ENCODE measurements at places on chromosomes 12 and 14. TPM values are rescaled to one million over a fixed set of nuclear protein-coding genes. Genes with fewer than 3 reads are reported as not detected.

Gene NPFF
- 0.81 TPM for polyA plus RNA-seq

Gene BCL2L2
- 41.3 TPM for polyA plus RNA-seq

Gene GARIN6
- not detected for polyA plus RNA-seq

Gene CMA1
- 0.32 TPM for polyA plus RNA-seq

Gene SDS
- polyA plus RNA-seq: 0.19 TPM

Gene TAS2R31
- 1.4 TPM for polyA plus RNA-seq

DNA sequence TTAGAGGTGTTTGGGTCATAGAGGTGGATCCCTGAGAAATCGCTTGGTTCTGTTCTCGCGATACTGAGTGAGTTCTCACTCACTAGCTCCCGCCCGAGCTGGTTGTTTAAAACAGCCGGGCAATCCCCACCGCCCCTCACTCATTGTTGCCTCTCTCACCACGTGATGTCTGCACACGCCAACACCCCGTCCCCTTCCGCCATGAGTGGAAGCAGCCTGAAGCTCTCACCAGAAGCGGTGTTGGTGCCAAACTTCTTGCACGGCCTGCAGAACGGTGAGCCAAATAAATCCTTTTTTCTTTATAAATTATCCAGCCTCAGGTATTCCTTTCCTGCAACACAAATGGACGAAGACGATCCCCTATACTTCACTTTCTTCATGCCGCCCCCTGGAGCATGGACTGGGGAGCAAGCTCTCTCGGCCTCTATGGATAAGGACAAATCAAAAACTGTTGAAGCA is 45.4 kb upstream of the CCND2 start:
- DNase-seq: no peak

DNA sequence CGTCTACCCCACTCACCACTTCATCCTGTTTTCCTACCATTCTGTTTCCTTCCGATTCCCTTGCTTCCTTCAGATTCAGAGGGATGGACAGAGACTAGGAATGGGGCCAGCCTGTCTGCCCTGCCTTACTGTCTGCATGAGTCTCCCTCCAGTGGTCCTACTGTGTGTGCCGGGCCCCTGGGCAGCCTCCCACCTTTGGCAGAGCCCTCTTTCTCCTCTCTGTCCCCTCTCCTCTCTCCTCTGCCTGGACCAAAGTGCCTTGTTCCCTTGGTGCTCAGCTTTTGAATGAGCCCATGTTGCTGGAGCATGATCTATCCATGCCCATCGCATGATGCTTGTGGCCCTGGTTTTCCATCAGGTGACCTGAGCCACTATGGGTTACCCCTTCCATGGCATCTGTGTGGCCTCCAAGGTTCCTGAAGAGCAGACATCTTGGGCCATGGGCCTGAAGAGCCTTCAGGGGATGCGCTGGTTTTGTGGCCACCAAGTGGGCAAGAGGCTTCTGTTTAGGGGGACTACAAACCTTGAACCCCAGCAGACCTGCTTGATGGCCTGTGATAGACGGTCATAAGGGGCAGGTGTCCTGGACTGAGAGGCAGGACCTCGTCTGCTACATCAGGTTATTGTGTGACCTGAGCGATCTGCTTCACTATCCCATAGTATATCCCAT is 54.2 kb upstream of the BCL11B start:
- DNase-seq: no peak

GRCh38 chr14:91975763-91976162 is 28.3 kb upstream of the FBLN5 start:
- DNase-seq: no peak

DNA sequence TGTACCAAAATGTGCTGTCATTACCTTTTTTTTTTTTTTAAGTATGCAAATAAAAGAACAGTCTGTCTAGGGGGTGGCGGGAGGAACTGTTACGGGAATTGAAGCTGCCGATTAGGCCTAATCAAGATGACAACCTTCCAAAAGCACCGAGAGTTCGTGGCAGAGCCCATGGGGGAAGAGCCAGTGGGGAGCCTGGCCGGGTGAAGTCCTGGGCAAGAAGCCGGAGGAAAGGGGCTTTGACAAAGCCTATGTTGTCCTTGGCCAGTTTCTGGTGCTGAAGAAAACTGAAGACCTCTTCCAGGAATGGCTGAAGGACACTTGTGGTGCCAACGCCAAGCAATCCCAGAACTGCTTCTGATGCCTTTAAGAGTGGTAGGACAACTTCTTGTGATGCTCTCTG is 42.6 kb downstream of the ACTN1 start:
- no peak for DNase-seq

GRCh38 chr14:105847400-105847799 is 321.0 kb downstream of the TMEM121 start:
- DNase-seq: no peak

DNA sequence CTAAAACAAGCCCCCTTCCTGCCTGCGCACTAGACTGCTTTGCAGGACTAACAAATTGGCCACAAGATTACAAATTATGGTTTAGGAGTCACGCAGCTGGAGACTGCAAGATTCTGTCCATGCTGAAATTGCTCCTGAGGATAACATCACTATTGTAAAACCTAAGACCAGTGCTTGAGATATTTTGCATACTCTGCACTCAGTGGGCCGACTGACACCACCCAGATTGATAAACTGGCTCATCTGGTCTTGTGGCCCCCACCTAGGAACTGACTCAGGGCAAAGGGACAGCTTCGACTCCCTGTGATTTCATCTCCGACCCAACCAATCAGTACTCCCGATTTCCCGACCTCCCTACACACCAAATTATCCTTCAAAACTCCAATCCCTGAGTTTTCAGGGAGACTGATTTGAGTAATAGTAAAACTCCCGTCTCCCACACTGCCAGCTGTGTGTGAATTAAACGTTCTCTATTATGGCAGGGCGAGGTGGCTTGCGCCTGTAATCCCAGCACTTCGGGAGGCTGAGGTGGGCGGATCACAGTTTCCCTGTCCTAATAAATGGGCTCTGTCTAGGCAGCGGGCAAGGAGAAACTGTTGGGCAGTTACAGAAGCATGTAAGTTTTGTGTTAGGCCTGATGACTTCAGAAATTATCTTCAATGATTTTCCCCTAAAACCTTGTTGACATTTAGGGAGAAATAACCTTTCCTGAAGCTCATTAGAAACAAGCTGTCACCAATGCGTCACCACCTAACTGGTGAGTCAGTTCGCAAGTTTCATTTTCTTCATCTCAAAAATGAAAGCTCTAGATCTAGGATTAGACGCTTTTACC is 5.3 kb upstream of the UBC start:
- no peak for DNase-seq

DNA sequence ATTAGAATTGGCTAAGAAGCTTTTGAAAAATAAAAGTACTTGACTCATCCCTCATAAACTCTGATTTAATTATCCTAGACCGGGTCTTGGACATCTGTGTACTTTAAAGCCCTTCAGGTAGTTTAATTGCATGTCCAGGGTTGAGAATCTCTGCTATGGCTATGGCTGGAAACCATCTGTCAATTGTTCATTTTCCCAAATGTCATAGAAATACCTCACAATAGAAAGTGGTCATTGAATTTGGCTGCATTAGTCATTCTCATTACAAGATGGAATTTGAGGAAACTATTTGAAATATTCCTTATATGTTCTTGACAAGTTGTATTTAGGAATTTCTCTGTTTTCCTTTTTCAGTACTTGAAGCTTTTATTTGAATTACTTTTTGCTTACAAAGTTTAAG is 111.3 kb downstream of the TSHR start:
- DNase-seq: no peak

- no peak for DNase-seq
These were observed 66.5 kb downstream of the BHLHE41 start for GRCh38 chr12:26058308-26058707.

GRCh38 chr12:67025543-67026114 is 243.5 kb upstream of the CAND1 start:
- DNase-seq: no peak

- no peak for DNase-seq
These were observed 1036.2 kb upstream of the FLRT2 start for GRCh38 chr14:84493779-84494178.

GRCh38 chr12:132544080-132544397 is 54.1 kb downstream of the FBRSL1 start:
- no peak for DNase-seq

DNA sequence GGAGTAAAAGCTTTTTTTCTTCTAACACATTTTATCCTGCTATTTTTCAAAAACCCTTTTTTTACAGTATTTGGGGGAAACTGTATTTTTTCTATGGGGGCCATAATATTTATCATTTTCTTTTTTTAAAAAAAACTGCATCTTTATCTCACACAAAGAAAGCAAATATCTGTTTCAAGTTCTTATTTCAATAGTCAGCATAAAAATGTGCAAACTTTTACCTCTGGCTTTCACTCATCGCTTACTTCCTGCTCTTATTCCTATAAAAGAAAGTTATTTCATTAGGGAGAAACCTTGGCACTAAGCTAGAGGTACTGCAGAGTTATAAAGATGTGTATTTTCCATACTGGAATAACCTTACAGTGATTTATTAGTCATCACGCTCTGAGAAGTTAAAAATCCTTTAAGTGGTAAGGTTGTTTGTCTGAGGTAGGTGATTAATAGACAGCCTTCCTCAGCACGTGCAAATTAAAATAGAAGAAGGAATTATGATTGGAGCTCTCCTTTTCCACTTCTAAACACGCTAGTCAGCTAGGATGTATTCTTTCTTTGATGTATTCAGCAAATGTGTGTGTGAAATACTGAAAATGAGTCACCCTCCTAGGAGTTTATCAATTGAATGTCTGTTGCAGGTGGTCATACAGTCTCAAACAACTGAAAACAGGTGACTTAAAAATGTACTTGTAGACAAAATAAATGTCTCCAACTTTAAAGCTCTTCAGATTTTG is 461.0 kb downstream of the GXYLT1 start:
- DNase-seq: no peak

GRCh38 chr14:95500772-95501401 is 15.6 kb downstream of the SYNE3 start:
- DNase-seq: no peak

DNA sequence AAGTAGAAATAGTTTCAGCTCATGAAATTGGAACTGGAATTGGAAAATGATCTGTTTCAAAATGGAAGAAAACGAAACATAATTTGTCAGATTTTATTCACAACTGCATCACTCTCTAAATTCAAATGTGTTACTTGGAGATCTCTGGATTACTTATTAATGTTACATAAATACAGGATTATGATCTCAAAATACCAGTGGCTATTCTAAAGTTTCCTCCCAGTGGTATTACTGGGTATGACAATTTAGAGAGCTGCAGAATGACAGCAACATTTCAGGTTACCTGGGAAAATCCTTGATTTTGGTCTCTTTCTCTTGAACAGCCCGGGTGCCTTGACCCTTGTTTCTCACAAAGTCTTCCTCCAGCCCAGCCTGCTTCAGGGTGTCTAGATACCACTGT is 14.2 kb downstream of the FAM161B start:
- no peak for DNase-seq

DNA sequence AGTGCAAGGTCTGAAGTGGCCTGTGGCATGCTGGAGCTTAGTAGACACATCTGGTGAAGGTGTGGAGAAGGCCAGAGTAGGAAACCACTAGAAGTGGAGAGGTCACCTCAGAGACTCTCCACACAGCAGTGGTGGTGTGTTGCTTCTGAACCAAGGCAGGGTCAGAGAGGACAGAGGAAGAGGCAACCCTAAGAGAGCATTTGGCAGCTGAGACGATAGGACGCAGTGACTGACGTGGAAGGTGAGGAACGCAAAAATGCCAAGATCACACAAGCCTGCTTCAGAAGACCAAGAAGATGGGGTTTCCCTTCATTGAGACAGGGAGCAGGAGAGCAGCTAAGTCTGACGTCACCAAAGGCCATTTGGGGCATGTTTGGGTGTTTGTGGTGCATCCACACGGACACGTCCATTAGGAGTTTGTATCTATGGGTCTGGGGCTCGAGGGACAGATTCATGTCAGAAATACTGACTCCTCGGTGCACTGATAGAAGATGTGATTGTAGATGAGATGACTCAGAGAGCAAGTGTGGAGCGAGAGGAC is 338.1 kb downstream of the CACNA1C start:
- DNase-seq: no peak

- no peak for DNase-seq
These were observed 240.5 kb downstream of the TMEM132C start for GRCh38 chr12:128507470-128507869.

DNA sequence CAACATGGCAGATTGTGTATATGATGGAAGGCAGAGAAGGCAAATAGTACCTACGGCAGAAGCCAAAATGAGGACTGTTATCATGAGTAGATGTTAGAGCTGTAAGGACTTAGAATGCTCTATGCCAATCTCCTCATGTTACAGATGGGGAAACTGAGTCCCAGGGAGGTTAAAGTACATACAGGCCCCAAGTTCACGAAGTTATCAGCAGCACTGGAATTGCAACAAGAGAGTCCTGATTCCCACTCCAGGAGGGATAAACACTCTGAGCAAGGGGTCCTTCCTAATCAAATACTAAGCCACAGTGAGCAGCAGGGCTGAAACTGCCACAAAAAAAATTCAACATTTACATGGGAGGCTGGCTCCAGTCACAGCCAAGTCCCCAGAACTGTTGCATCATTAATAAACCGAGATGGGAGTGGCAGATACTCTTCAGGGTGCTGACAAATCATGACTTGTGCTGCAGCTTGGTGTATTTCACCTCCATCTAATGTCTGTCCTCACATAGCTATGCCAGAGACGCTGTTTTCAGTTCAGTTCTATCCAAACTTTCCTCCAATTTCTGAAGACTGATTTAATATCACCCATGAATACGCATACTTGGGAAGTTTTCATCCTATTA is 24.2 kb downstream of the NUAK1 start:
- no peak for DNase-seq

GRCh38 chr12:96219700-96220206 is 25.6 kb downstream of the ELK3 start:
- DNase-seq: no peak

DNA sequence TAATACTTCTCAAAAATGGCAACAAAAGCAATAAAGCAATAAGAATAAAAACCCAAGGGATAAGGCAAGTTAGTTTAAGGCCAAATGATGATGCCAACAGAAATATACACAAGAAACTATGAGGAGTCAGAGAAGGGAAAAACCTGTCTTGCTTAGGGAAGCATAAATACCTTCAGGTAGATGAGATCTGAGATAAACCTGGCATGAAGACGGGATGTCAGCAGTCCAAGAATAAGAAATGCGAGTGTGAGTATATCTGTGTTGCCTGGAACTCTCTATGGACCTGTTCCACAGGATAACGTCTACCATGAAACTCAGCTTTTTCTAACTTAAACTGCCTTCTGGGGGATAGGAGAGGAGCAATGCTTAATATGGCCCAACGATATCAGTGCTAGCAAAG is 30.6 kb downstream of the KCNH5 start:
- DNase-seq: no peak

GRCh38 chr14:82935691-82936090 is 1402.0 kb upstream of the SEL1L start:
- no peak for DNase-seq

- DNase-seq: no peak
These were observed 6.4 kb upstream of the TMED10 start for GRCh38 chr14:75182821-75183220.

DNA sequence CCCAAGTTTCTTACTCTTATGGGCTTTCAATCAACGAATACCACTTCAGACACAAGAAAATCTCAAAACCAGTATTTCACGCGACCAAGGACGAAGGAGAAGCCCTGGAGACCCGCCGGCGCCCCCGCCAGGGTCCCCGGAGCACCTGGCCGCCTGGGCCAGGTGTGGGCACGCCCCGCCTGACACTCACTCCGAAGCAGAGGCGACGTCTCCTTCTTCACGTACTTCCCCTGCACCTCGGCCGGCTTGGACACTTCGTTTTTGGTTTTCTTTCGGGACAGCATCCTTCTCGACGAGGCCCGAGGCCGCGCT is 466 bp downstream of the SAV1 start:
- no peak for DNase-seq

All from renal cortex interstitium (tissue), 15 donors.